ENCODE measurements at places on chromosomes 7 and 10. TPM values are rescaled to one million over a fixed set of nuclear protein-coding genes. Genes with fewer than 3 reads are reported as not detected.

DNA sequence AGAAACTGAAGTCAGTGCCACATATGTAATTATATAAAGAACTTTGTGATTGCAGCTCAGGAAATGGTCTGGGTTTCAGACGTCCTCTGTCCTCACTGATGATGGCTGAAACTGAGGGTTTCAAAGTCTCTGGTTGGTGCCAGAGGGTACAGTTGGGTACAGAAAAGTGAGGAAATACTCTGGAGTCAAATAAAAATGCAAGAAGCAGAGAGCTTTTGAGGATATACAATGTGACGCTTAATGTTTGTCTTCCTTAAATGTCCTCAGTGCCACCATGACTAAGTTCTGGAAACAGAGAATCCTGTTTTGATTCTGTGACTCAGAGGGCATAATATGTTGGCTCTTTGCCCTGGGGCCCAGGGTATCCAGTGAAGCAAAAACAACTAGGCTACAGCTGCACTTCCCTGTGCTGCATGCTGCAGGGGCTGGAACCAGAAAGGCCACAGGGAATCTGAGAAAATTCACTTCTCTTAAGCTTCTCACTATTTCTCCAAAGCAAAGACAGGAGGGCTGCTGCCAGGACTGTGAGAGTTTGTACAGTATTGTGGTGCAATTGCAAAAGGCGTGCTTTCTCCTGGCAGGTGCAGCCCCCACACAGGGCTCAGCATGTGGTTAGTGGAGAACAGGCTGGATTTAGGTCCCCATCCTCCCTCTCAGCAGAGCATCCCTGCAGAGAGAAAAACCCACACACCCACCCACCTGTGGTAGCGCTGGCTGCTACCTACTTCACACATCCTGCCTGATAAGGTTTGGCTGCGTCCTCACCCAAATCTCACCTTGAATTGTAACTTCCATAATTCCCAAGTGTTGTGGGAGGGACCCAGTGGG, 169.5 kb upstream of the SVIL start:
- peaks cover 5% of the 10 kb centered on the region for H3K4me1 ChIP-seq
- H3K27me3 ChIP-seq = no peaks in the 10 kb centered on the region
- peak overlapping the region; percentile 39 for H3K27ac ChIP-seq
- no peaks in the 10 kb centered on the region for H3K36me3 ChIP-seq
- peak; percentile 63 for DNase-seq
- H3K4me3 ChIP-seq = no peak overlapping the region

- DNase-seq = no peak
- H3K27ac ChIP-seq = no peak overlapping the region
These were observed 1049.8 kb downstream of the SORCS1 start for GRCh38 chr10:106114656-106115186.

GRCh38 chr10:76172020-76172419, 740.6 kb downstream of the LRMDA start:
- DNase-seq = no peak
- H3K4me3 ChIP-seq = no peak overlapping the region
- no peaks in the 10 kb centered on the region for H3K4me1 ChIP-seq
- no peaks in the 10 kb centered on the region for H3K36me3 ChIP-seq

- no peaks in the 10 kb centered on the region for H3K36me3 ChIP-seq
- no peak for DNase-seq
- no peak overlapping the region for H3K4me3 ChIP-seq
- H3K27me3 ChIP-seq = no peaks in the 10 kb centered on the region
These were observed 227.1 kb downstream of the AUTS2 start for GRCh38 chr7:69825113-69825972.

- H3K27ac ChIP-seq = no peak overlapping the region
- no peaks in the 10 kb centered on the region for H3K36me3 ChIP-seq
- no peak overlapping the region for H3K4me3 ChIP-seq
These were observed 41.5 kb upstream of the EBLN1 start for GRCh38 chr10:22259280-22259679.

DNA sequence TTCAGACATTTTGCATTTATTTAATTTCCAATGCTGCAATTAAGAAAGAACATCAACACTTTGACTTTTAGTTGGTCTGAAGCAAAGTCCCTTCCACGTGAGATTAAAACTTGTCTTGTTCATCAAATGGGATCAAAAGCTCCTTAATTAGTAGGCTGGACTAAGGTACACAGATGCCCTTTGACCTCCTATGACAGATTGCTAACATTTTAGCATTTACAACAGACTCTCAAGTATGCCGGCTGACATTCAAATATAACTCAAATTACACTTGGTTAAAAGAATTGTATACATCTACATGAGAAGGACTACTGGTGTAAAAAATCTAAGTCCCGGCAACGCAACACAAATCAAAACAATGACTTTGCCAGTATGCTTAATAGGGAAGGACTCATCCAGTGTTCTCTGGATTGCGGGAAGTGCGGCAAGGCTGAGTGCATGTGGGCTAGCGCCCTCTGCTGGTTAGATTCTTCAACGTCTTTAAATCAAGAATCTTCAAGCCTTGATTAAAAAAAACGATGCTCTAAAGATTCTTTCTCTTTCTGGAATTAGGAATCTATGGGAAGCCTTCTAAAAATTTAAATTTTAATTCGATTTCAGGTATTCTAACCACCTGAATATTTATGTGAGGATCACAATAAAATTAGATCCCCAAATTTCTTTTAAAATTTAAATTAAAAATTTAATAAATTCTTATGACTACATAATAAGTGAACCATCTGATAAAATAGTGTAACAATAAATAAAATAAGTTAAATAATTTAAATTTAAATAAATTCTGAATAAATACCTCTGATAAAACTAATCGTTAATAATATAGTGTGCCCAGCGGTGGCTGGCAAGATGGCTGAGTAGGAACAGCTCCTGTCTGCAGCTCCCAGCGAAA, 444.7 kb downstream of the DGKB start:
- no peak overlapping the region for H3K27ac ChIP-seq
- H3K4me3 ChIP-seq = no peak overlapping the region
- no peaks in the 10 kb centered on the region for H3K27me3 ChIP-seq
- DNase-seq = peak; percentile 42

DNA sequence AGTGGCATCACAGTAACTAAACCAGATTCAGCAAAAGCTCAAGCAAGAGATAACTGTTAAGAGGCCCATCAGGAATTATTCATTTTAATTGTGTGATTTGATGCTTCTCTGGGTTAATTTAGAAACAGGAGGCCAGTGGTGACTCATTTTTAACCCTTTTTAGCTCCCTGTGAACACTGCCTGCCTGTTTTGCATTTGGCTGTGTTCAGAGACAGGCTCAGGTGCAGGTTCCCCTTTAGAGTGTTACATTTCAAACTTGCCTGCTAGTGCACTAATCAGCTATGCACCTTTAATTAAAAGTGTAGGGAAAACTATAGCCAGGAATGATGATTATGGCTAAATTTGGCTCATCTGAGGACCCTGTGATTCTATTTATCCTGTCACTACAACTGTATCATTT, 6.5 kb downstream of the STAMBPL1 start:
- no peak for DNase-seq
- H3K27me3 ChIP-seq = no peaks in the 10 kb centered on the region
- H3K4me3 ChIP-seq = no peak overlapping the region
- H3K36me3 ChIP-seq = no peaks in the 10 kb centered on the region

DNA sequence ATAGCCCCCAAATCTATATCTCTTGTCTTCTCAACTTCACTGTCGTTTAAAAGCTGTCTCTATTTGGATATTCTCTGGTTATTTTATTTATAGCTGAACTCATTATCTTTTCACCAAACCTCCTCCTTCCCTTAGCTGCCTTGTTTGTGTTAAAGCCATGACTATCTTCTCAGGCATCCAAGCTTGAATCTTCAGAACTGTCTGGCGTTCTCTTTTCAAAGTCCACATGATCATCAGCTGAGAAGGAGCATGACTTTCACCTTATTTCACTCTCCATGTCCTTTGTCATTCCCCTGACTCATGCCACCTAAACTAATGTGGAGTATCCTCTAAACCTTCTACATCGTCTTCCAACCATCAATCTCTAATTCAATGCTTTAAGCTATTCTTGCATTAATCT, 5.7 kb upstream of the GLCCI1 start:
- no peak overlapping the region for H3K4me3 ChIP-seq
- no peaks in the 10 kb centered on the region for H3K36me3 ChIP-seq
- no peaks in the 10 kb centered on the region for H3K27me3 ChIP-seq

DNA sequence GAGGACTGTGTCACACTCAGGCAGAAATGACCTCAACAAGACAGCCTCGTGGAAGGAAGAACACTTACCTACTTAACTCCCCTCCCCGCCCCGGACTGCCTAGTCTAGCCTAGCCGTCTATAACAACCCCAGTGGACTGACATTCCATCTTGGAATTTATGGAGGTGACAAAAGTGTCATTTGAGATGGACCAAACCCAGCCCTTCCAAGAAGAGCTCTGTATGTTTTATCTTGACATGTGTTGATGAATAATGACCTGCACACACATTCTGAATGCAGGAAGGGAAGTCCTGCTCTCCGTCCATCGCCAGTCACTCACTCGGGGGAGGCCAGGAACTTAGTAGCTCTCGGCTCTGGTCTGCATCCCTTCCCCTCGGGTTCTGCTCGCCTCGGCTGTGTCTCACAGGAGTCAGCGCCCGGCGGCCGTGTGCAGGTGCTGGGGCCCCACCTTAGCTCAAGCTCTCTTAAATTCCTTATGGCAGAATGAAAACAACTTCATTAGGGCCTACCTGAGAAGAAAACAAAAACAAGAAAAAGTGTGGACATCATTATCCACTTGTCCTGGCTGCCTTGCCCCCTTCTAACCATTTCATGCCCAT, 140.9 kb upstream of the NPS start:
- no peaks in the 10 kb centered on the region for H3K4me1 ChIP-seq
- no peak for DNase-seq
- H3K36me3 ChIP-seq = no peaks in the 10 kb centered on the region
- no peaks in the 10 kb centered on the region for H3K27me3 ChIP-seq

DNA sequence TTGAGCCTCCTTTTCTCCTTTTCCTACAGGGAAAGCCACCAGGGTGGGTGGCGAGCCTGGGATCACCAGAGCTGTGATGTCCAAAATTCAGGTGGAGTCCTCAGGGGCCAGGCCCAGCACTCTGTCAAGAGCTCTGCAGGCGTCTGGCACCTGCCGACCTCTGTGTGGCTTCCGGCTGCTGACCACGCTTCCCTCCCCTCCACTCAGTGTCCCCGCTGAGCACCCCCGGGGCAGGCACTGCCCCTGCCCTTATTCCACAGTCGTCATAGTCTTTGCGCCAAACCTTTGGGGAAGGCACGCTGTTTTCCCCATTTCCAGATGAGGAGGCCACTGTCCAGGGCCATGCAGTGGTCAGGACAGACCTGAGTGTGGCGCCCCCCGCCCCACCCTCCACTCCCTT, 7.5 kb downstream of the MTG1 start:
- DNase-seq = peak; percentile 4
- no peaks in the 10 kb centered on the region for H3K27me3 ChIP-seq
- H3K4me3 ChIP-seq = no peak overlapping the region
- no peaks in the 10 kb centered on the region for H3K4me1 ChIP-seq
- H3K36me3 ChIP-seq = no peaks in the 10 kb centered on the region

- H3K4me1 ChIP-seq = no peaks in the 10 kb centered on the region
- no peaks in the 10 kb centered on the region for H3K27me3 ChIP-seq
- H3K27ac ChIP-seq = no peak overlapping the region
- no peaks in the 10 kb centered on the region for H3K36me3 ChIP-seq
- DNase-seq = no peak
- no peak overlapping the region for H3K4me3 ChIP-seq
These were observed 545.9 kb downstream of the SUGCT start for GRCh38 chr7:40680657-40681056.

GRCh38 chr7:2624293-2624886, 7.4 kb upstream of the TTYH3 start:
- no peaks in the 10 kb centered on the region for H3K27me3 ChIP-seq
- H3K4me1 ChIP-seq = peaks cover 7% of the 10 kb centered on the region
- H3K27ac ChIP-seq = no peak overlapping the region
- DNase-seq = no peak
- H3K4me3 ChIP-seq = no peak overlapping the region

GRCh38 chr7:30166841-30167235, 32.1 kb downstream of the MTURN start:
- H3K36me3 ChIP-seq = no peaks in the 10 kb centered on the region
- H3K27me3 ChIP-seq = no peaks in the 10 kb centered on the region
- DNase-seq = no peak
- H3K4me1 ChIP-seq = no peaks in the 10 kb centered on the region
- H3K4me3 ChIP-seq = no peak overlapping the region

DNA sequence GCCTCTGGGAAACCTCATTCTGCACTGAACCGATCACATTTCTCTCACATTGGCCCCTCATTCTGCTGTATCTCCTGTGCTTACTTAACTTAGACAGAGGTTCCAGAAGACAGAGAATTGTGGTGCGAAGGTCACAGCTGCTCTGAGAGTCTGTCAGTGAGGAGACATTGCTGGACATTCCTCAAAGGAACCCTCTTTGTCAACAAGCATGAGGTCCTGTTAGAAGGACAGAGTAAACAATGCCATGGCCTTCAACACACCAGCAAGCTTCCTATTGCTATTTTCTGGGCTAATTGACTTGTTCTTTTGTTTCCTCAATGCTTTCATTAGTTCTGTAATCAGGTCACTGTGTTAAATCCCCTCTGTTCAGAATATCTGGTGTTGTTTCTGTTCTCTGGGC, 109.3 kb upstream of the FZD8 start:
- no peak overlapping the region for H3K4me3 ChIP-seq
- no peak for DNase-seq
- H3K27me3 ChIP-seq = no peaks in the 10 kb centered on the region
- H3K4me1 ChIP-seq = no peaks in the 10 kb centered on the region

DNA sequence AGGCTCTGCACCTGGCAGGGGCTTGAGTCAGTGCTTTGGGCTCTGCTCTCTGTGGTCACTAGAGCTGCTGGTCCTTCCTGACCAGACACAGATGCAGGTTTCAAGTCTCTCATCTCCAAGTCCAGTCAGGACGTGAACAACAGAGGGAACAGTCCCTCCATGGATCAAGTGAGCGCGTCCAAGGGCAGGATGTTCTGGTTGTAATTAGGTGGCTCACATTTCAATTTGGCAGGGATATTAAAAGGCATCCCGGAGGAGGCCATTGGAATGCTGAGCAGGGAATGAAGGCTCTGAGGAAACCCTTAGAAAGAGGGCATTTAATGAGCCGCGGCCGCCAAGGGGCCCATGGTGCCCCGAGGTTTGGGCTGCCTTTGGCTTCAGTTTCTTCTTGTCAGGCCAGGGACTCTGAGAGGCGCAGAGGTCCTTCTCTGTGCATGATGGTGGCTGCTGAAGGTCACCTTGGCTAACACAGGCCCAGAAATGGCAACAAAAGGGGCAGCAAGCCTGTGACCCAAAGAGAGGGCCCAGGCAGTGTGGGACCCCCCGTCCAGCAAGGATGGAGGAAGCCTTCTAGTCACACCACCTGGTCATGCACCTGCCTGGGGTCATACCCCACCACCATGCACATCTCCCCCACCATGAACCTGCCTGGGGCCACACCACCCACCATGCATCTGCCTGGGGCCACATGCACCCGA, 30.7 kb upstream of the INPP5A start:
- no peaks in the 10 kb centered on the region for H3K27me3 ChIP-seq
- H3K4me3 ChIP-seq = no peak overlapping the region
- no peaks in the 10 kb centered on the region for H3K36me3 ChIP-seq
- H3K27ac ChIP-seq = peak overlapping the region; percentile 72

GRCh38 chr10:1920127-1920526, 182.8 kb upstream of the ADARB2 start:
- H3K4me3 ChIP-seq = no peak overlapping the region
- DNase-seq = no peak
- no peaks in the 10 kb centered on the region for H3K4me1 ChIP-seq
- no peaks in the 10 kb centered on the region for H3K36me3 ChIP-seq
- H3K27me3 ChIP-seq = no peaks in the 10 kb centered on the region

Gene PTER
- total RNA-seq = 9.2 TPM

Gene NCF1
- total RNA-seq = not detected

Gene LGI1
- not detected for total RNA-seq

Gene SUN3
- not detected for total RNA-seq

Gene EXOC4
- total RNA-seq = 126 TPM

Gene CLRN3
- not detected for total RNA-seq

Gene LIPJ
- total RNA-seq = 0.48 TPM

Gene MMD2
- total RNA-seq = not detected

Gene VAX1
- not detected for total RNA-seq

Gene HUS1
- 5.1 TPM for total RNA-seq
